Stimulated activated CD8-positive, alpha-beta memory T cell treated with anti-CD3 and anti-CD28 coated beads, Interleukin-7, amount 100 ng/mL, for 1 hour (primary cell): ENCODE measurements at places on chromosomes 5 and 9.

- DNase-seq = no peak
Observed at GRCh38 chr9:17088566-17088965, 46.3 kb upstream of the CNTLN start.

DNA sequence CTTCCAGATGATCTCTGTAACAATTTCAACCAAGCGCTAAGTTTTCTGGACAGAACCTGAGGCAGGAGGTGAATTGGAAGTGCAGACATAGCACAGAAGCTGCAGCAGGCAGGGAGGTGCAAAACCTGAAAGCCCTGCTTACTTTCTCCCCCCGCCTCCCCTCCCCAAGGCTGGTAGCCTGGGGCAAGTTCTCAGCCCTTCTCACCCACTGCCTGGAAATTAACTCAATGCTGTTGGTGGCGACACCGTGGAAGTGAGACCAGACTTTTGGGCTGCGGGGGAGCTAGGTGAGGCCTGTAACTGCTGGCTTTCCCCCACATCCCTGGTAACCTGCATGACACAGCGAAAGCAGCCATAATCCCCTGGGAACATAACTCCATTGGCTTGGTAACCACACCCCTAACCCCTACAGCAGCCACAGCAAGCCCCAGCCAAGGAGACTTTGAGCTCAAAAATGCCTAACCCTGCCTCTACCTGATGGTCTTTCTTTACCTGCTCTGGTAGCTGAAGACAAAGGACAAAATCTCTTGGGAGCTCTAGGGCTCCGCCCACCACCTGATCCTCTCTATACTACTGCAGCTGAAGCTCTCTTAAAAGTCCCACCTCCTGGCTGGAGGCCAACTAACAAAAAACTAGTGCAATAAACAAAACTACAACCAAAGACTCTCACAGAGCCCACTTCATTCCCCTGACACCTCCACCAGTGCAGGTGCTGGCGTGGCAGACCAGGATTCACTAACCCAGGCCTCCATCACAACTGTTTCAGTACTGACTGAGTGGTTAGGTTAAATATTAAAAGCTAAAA, 11.9 kb upstream of the OR13C8 start:
- no peak for DNase-seq

GRCh38 chr5:135454946-135455345, 2.8 kb upstream of the TIFAB start:
- DNase-seq = no peak

- no peak for DNase-seq
Observed at GRCh38 chr5:169545762-169546161, 37.8 kb upstream of the SPDL1 start.

- no peak for DNase-seq
Observed at GRCh38 chr9:115855458-115856133, 298.0 kb upstream of the PAPPA start.

GRCh38 chr9:82488313-82489200, 500.0 kb downstream of the SPATA31D1 start:
- DNase-seq = no peak

DNA sequence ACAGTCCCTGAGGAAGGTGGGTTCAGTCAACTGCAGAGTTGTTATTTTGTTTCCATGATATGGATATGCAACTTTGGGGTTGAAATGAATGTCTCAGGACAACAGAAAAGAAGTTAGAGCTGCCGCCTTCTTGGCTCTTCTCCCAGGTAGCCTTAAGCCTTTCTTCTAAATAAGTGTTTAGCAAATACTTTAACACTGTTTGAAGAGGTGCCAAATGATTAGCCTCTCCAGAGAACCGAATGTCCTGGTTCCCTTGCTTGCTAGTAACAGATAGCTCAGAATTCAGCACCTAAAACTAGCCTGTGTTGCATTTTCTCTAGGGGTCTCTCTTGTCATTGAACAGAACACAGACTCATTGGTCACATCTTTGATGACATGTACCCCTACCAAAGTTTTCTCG, 127.7 kb upstream of the PIK3R1 start:
- DNase-seq = no peak

- DNase-seq = no peak
Observed at GRCh38 chr5:176793736-176794135, 16.6 kb upstream of the UNC5A start.

GRCh38 chr9:75461183-75461582, 372.9 kb downstream of the OSTF1 start:
- no peak for DNase-seq

DNA sequence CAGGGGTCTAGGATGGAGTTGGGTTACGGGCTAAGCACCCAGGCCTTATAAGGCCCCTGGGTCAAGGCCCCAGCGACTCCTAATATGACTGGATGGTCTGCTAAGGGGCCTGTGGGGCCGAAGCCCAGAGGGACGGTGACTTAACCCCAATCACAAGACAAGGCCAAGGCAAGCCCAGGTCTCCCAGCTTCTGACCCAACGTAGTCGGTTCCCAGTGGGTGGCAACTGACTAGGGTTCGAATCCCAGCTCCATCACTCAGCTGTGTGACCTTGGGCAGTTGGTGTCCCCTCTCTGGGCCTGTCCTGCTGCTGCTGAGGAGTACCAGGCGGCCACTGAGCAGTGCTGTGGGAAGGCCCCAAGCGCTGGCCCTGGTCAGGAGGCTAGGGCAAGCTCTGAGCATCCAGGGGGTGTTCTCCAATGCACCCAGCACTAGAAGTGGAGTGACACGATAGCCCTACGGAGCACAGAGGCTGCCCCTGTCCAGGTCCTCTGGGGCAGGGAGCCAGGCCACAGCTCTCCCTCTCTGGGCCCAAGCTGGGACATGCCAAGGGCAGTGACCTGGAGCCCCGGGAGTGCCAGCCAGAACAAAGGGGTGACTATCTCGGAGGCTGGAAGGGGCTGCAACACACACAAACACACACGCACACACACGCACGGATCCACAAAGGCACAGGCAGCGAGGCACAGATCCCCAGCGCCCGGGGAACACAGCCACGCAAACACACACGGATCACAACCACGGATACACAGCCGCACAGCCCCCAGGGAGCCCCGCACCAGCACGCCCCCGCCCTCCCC, 512 bp downstream of the AK1 start:
- DNase-seq = no peak

DNA sequence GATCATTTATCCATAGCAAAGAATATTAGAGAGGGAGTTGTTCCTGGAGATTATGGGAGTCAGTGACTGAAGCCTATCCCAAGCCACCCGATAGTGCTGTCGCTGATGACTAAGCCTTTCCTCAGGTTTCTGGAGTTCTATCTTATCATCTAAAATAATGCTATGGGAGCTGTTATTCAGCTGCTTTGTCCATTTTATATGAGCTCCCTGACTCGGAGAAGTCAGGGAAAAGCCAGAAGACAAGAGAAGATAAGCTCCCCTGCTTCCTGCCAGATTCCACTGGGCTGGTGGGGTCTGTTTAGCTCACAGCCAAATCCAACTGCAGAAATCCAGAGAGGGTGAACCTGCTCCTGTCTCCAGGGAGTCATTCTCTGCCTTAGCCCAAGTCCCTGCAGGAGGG, 148.2 kb downstream of the DROSHA start:
- DNase-seq = no peak

DNA sequence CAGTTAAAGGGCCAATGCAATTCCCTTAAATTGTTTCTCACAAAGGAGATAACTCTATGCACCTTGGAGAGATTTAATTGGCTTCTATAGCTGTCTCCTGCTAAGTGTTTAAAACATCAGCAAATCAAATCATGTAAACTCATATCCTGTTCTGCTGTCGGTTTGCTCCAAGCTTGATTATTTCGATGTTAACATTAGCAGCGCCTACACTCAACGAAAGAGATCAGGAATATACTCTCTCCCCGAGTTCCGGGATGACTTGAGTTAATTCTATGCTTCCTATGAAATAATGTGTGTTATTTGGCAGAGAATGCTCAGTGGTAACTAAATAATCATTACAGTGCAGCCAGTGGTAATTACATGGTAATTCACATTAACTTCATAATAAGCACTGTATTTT, 338.6 kb downstream of the EBF1 start:
- DNase-seq = no peak

DNA sequence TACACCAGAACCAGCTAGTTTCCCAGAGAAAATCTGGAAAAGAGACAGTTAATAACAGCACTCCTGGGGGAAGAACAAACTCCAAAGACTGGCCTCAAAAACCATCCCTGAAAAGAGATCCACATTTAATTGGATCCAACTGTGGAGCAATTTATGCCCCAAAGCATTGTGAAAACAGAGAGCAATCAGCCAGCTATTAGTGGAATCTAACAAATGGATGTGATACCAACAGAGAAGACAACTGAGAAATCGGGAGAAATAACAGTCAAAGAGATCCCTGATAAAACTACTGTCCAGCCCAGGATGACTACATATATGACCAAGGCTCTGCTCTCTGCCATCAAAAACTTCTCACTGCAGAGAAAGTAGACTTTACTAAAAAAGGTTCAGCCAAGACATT, 40.5 kb upstream of the TRIO start:
- DNase-seq = no peak

DNA sequence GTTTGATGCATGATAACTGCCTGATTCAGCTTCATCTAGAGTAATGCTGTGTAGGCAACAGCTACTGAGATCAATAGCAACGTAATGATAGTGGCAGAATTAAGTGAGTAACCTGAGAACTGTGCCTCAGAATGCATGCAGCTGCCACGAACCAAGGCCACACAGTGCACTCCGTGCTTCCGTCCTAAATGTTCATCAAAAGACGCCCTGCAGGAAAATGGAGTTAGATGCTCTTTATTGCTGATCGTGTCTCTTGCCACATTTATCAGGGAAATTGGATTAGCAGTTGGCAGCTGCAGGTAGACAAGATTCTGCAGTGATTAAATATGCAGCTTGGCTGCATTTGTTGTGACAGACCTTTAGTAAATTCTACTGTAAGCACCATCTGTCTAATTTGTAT, 107.7 kb upstream of the TLX3 start:
- no peak for DNase-seq

GRCh38 chr9:129187042-129187441, 9.0 kb upstream of the IER5L start:
- no peak for DNase-seq

DNA sequence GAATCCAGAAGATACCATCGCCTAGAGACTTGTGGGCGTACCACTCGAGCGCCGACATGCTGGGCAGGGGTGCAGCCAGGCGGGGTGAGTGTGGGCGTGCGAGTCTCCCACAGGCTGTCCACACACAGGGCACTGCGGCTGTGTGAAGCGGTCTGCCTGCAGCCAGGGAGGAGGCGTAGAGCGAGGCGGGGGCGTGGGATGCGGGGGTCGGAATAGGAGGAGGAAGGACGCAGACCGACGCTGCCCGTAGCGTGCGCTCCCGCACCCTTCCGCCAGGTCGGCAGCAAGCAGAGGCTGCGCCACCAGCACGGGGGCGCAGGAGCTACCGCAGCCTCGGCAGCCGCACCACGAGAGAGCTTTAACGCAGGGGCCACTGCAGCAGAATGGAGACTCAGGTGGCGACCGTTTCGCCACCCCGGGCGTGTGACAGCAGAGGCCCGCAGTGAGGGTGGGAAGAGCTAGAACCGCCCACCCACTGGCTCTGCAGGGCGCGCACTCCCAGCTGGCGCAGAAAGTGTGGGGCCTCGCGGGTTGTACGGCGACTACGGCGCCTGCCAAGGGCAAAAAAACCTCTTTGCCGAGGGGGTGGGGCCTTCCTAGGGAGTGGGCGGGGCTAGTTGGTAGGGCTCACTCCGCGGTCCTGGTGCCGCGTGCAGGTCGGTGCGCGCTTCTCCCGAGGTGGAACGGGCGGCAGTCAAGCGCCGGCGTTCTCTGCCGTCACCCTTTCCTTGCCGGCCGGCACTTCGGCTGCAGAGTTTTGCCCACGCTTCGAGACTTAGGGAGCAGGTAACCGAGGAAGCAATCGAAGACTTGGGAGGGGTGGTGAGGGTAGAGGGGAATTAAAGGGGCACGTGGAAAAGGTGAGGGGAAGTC, at the start of the genes MBLAC2 and POLR3G:
MBLAC2 (minus strand) TSS at position 537 of the 873 bp plus-strand sequence; CDS start at position 58, 479 bp downstream.
POLR3G (plus strand) TSS at position 630 of the 873 bp plus-strand sequence. CDS start 10,704 bp downstream, outside the sequence.
- DNase-seq = peak; percentile 90

- DNase-seq = no peak
Observed at GRCh38 chr5:168788786-168789185, 209.6 kb upstream of the PANK3 start.

DNA sequence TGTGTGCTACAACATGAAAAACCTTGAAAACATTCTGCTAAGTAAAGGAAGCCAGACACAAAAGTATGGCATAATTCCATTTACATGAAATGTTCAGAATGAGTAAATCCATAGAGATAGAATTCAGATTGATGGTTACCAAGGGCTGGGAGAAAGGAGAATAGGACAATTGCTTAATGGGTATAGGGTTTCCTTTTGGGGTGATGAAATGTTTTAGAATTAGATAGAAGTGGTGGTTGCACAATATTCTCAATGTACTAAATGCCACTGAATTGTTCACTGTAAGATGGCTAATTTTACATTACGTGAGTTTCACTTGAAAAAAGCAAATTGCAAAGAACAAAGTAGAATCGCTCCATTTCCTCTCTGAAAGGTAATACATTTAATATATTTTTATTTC, 43.0 kb upstream of the GAS1 start:
- no peak for DNase-seq

GRCh38 chr5:111320953-111321352, 96.8 kb downstream of the CAMK4 start:
- DNase-seq = no peak

GRCh38 chr5:155394727-155395126, 381.2 kb downstream of the KIF4B start:
- DNase-seq = no peak

DNA sequence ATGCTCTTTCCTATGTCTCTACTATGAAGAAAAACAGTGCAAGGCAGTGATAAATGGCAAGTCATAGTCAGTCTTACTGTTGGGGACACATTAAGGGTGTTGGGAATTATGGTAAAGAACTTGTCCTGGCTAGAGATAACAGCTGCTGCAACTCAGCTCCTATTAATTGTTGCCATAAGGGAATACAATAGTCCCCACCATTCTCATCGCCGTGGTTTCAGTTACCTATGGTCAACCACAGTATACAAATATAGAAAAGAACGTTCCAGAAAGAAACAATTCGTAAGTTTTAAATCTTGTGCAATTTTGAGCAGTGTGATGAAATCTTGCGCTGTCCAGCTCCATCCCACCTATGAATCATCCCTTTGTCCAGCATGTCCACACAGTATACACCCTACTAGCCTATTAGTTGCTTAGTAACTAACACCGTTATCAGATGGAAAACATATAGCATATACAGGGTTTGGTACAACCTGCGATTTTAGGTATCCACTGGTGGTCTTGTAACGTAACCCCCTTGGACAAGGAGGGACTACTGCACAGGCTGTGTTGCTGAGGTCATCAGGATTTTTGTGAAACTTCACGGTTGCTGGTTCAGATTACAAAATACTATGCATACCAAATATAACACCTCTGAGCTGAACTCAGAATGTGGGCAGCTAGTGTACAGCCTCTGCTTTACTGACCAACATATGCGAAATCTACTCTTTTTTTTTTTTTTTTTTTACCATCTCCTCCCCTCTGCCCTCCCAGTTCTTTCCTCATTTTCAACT, 53.5 kb downstream of the ZFR start:
- DNase-seq = no peak

- no peak for DNase-seq
Observed at GRCh38 chr5:140992828-140993227, 26.6 kb downstream of the PCDHAC2 start.

- DNase-seq = no peak
Observed at GRCh38 chr5:151799407-151799806, 27.7 kb downstream of the G3BP1 start.

GRCh38 chr5:44051591-44051990, 337.6 kb downstream of the FGF10 start:
- DNase-seq = no peak

- no peak for DNase-seq
Observed at GRCh38 chr5:139911425-139912120, 116.0 kb downstream of the PSD2 start.

- DNase-seq = no peak
Observed at GRCh38 chr5:11069041-11069440, 308.0 kb upstream of the DAP start.
